ENCODE measurements at places on chromosomes 3 and 15.
A peak's percentile ranks its signal among the peaks of the same experiment; 100 is the strongest.

DNA sequence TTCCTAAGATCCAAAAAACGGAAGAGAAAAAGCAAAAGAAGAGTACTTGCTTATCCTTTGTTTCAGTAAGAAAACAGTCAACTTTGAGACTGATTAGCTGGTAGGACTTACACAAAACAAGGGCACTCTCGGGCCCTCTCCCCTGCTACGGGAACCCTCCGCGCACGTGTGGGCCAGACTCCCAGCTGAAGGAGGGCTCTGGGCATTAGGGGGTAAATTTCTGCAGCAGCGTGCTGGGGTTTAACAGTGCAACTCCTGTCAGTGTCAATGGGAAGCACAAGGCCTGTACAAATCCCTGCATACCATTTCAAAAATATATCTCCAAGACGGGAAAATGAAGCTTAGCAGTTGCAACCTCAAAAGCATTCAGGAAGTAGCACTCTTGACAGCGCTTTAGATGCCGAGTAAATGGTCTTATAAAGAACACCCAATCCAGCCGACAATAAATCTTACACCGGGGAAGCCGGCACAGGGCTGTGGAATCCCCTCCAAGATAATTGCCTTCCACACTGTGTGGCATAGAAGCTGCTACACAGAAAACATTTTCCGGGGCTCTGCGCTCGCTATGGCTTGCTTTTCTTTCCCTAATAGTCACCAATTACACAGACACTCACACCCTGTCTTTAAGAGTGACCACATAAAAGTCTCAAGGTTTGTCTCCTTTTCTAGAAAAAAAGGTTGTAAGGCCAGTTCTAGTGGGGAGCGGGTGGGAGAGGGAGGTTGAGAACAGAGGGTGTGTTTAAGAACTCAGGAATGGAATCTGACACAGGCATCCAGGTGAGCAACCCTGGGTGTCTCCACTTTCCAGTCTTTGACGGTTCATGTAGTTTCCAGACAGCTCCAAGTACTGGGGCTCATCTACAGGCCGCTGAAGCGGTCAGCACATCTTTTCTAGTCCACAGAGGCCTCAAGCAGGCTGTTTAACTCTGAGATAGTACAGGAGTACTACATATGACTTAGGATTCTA is 512.7 kb downstream of the FOXP1 start:
- no peak for DNase-seq

- DNase-seq, result no peak
Measured at GRCh38 chr3:144624656-144625055, 653.0 kb downstream of the DIPK2A start.

DNA sequence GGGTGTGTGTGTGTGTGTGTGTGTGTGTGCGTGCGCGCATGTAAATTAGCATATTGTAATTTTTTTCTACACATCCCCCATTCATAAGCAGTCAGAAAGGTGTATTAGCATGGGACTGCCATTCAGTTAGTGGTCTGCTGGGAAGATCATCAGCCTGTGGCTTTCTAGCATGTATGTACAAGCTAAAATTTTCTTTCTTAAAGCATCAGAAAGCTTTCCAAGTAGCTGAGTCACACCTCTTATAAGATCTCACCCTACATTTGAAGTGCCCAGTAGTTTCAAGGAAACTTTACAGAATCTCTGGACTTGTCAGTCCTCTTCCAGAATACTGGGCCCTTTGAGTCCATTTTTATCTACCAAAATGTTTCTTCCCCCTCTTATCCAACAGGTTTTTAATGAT is 411.4 kb upstream of the TPRG1 start:
- no peak for DNase-seq

DNA sequence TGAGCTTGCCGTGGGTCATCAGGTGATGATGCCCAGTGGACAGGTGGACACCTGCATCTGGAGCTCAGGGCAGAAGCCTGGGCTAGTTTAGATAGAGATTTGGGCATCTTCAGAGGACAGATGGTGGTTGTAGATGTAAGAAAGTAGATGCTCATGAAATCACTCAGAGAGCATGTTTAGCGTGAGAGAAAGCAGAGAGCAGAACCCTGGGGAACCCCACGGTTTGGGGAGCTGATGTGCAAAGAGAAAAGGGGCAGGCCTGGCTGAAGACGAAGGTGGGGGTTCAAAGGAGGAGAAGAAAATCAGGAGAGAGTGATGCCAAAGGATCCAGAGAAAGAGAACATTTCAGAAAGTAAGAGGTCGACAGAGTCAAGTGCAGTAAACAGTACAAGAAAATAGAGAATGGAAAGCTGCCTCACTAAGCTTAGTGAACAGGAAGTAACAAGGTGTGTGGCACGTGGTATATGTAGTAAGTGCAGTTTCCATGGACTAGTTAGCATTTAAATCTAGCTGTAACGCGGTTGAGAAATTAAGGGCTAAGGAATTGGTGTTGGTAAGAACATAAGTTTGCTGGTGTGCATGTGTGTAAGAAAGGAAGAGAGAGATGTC is 13.5 kb downstream of the TIGIT start:
- DNase-seq, result no peak

DNA sequence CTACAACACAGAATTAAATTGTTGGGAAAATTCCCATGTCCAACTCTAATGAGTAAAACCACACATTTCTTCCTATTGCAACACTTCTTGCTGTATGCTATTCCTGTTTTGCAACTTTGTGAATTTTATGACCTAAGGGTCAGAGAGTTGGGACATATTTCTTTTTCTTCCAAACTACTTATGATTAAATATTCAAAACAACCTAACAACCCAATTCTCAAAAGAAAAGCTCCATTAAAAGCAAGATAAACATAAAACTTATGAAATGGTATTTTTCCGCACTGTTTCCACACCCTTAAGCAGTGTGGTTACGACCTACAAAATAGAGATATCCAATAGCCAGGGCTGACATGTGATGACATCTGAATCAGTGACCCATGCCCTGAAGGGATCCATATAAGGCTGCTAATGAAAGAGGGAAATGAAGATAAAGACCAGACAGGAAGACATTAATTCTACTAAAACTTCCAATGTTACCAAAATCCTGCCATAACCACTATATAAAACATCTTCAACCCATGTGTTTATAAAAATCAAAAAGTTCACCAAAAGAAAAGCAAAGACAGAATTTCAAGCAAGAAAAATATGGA is 45.6 kb downstream of the DMXL2 start:
- no peak for DNase-seq

DNA sequence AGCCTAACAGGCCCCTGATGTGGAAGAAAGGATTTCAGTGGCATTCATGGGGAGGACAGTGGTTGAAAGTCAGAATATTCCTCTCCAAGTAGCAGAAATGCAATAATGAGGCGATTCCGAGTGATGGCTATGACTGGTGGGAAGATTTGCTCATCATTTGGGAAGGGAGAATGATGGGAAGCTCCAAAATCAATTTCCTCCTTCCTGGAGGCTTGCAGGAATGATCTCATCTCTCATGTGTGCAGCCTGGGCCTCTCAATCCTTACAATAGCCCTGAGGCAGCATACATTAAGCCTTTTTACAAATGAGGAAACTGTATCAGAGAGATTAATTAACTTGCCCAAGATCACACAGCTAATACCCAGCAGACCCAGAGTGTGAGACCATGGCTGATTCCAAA is 58.7 kb downstream of the BOC start:
- no peak for DNase-seq

GRCh38 chr3:12384451-12385233 is 95.8 kb downstream of the PPARG start:
- no peak for DNase-seq

GRCh38 chr3:36514171-36514570 is 133.9 kb downstream of the STAC start:
- DNase-seq, result no peak

GRCh38 chr15:69410248-69410874 is 3.8 kb upstream of the KIF23 start:
- peak; percentile 44 for DNase-seq

DNA sequence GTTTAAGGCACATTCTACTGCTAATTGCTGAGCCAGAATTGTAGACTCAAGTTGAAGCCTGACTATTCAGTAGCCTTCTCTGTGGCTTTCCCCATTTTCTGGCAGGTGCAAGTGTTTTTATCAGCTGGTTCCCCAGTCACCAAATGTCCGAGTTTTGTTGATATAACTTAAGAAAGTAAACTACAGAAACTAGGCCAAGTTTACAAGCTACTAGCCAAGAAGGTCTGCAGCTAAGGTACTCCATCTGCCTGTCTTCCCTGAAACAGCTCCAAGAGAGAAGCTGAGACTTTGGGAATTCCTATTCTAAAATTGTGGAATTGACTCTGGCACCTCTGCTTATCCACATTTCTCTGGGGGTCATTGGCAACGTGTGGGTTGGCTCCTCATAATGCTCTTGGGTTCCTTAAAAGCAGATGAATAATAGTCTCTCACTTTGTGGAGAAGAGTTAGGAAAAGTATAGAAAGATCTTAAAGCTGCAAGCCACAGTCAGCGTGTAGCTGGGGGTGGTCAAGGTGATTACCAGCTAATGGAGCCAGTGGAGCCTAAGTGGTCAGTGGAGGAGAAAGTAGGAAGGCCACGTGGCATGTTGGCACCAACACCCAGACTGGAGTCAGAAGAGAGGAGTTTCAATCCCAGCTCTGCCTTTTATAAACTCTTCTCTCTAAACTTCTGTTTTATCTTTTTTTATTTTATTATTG is 128.8 kb downstream of the PEX5L start:
- no peak for DNase-seq

- DNase-seq, result no peak
Measured at GRCh38 chr3:21520106-21520963, 230.7 kb downstream of the ZNF385D start.

GRCh38 chr15:62464705-62465104 is 299.6 kb upstream of the C2CD4B start:
- peak; percentile 33 for DNase-seq

- DNase-seq, result no peak
Measured at GRCh38 chr3:11379238-11379823, 107.1 kb downstream of the ATG7 start.

DNA sequence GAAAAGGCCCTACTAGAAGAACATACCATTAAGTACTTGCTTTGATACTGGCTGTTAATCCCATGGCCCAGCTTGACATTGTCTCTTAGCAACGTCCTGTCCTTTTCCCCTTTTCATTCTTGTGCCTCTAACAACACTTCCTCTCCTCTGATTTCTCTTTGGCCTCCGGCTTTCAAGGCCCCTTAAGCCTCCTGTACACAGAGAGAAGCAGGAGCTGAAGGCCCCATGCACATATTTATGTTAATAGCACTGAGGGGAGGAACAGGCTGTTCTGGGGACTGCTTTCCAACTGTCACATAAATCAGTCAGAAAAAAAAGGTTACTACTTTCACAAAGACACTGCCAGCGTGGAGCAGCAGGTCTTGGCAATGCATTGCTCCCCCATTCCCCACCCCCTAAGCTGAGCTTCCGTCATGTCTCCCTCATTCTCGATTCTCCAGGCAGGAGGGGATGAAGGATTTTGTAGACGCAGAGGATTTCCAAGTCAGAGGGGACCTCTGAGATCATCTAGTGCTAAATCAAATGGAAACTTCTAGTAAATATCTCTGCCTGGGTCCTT is 257.4 kb upstream of the ADAMTS9 start:
- DNase-seq, result no peak

DNA sequence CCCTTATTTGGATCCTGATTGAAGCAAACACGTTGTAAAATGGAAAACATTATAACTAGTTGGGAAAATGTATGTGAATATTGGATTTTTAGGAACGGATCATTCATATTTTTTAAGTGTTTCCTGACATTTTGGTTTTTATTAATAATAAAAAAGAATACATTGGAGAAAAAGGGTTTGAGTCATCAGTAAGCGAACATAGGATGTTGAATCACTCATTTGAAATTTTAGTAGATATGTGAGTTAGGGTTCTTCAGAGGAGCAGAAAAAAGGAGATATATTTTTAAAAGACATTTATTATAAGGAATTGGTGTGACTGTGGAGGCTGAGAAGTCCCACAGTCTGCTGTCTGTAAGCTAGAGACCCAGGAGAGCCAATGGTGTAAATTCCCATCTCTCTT is 258.5 kb downstream of the PTPRG start:
- no peak for DNase-seq

GRCh38 chr15:88747631-88748030 is 55.6 kb upstream of the ACAN start:
- no peak for DNase-seq
